ENCODE measurements at places on chromosomes 5 and 9.

GRCh38 chr9:13278023-13278367 lies 1.5 kb downstream of the MPDZ start:
- no peak for DNase-seq

GRCh38 chr9:136403915-136404800 lies 4.2 kb upstream of the SNAPC4 start:
- no peak for DNase-seq

DNA sequence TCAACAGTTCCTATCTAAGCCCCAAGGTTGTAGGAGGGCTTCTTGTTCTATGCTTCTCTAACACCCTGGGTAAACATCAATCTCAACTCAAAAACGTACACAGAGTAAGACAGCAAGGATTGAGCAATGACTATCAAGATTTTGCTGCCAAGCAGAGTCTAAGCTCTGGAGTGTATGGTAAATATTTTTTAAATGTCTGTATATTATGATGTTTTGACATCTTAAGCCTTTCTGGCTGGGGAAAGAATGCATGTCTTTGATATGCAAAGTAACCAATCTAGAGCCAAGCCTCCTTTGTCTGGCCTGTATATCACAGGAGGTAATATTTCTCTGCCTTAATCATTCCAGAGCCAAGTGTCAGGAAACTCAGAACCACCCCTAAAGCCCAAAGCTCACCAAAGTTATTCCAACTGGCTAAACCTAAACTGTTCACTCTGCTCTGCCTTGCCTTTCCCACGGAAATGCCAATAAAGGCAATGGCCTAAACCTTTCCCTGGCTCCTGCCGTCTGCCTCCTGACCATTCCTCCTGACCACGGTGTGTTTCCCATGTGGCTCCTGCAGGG lies 45.2 kb downstream of the YIPF5 start:
- DNase-seq: no peak

DNA sequence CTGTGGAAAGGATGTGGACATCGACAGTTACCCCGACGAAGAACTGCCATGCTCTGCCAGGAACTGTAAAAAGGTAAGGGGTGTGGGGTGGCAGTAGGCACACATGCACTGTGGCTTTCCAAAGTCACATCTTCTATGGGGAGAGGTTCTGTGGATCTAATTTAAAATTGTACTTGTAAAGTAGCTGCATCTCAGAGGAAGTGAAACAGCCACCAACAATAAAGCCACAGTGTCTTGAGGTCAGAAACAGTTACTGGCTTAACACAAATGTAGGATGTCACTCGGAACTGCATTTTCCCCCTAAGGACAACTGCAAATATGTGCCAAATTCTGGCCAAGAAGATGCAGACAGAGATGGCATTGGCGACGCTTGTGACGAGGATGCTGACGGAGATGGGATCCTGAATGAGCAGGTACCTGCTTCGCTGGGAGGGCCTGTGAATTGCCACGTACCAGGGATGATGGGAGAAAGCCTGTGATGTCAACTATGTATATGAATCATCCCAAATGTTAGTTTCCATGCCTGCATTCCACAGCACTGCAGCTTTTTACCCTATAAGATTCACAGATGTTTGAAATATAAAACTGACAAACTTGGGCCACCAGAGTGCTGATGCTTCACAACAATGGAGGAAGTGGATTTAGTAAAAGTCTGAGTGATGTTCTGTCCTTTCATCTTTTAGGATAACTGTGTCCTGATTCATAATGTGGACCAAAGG lies 35.3 kb downstream of the THBS4 start:
- DNase-seq: no peak

DNA sequence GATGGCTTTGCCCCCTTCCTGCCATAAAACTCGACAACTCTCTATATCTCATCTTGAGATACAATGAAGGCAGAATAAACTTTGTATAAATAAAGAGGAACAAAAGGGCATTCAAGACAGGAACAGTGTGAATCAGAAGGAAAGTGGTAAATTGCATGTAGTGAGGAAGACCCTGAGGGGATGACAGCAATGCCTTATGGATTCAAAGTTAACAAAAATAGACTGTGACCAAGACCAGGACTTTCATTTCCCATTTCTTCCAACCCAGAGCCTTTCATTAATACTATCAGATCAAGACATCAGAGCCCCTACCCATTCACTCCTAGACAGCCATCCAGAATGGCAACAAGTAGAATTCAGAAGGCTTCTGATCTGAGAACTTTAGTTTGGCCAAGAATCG lies 46.4 kb upstream of the ZNF462 start:
- no peak for DNase-seq

- DNase-seq: no peak
These were observed 54.8 kb downstream of the PWWP2A start for GRCh38 chr5:160064417-160064810.

DNA sequence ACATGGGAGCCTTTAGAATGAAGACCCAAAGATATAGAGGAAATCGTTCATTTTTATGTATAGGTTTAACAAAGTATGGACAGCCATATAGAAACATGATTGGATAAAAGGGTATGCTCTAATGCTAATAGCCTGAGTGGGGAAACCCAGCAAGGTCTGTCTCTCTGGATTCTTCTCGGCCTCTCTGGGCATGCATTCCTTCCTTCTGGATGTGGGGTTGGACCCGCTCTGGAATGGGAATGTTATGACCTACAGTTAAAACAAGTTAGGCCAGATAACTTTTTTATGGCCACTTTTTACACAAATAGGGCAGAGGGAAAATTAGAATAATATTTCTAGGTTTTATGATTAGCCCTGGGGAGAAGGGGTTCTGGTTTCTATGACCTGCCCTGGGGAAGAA lies 103.2 kb downstream of the ARSB start:
- no peak for DNase-seq

GRCh38 chr9:137462986-137463930 lies 4.1 kb upstream of the NSMF start:
- DNase-seq: no peak

DNA sequence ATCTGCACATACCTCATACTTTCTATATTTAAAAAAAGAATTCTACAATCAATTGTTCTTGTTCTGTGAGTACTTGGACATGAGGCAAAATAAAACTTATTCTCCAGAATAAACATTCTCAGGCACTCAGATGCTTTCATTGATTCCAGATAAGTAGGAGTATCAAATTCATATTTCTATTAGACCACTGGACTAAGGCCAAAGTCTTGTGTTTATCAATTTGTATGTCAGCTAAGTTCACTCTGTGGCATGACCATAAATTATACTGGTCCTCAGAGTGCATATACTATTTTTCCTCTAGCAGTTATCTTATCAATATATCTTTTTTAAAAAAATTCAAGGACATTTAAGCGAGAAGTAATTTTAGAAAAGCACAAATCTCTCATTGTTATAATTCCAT lies 28.2 kb downstream of the CDH10 start:
- no peak for DNase-seq

DNA sequence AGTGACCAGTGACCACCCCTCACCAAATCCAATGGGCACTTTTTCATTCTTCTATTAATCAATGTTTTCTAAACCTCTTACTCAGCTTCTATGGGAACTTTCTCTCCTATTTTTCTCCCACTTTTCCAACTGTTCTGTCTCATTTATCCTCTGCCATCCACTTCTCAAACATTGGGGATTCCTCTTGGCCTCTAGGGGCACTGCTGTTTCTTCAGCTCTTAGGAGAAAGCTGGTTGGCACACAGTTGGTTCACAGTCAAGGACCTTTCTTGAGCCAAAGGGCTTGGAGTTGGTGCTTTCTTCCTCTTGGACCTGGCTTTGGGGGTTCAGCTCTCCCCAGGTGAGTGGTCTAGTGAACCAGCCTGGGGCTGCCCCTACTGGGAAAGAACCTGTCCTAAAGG lies 112.2 kb upstream of the LHFPL2 start:
- no peak for DNase-seq

- no peak for DNase-seq
These were observed 172.4 kb downstream of the SYK start for GRCh38 chr9:90974016-90974415.

All from stimulated activated CD8-positive, alpha-beta memory T cell treated with anti-CD3 and anti-CD28 coated beads, Interleukin-4, amount 100 ng/mL, for 1 hour (primary cell).